ENCODE measurements at places on chromosomes 3 and 15.

DNA sequence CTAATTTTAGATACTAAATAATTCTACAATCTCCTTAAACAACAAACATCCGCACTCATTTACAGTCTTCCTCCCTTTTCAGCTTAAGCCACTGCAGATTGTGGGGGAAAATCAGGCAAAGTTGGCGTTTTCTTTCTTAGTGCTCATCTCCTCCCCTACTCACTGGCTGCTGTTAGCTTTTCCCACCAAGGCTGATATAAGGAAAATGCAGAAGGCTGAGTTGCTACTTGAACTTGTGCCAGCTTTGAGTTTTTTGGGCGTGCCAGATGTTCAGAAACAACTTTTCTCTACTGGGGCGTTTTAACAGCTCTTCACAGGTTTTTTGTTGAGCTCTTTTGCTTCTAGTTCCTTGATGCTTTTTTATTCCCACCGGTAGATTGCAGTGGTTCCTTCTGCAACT lies 222.0 kb downstream of the PYDC2 start:
- DNase-seq = no peak

- no peak for DNase-seq
These were observed 18.9 kb upstream of the ARRDC4 start for GRCh38 chr15:97941572-97941971.

- DNase-seq = no peak
These were observed 35.4 kb downstream of the LIPC start for GRCh38 chr15:58467121-58467721.

GRCh38 chr3:150874666-150875219 lies 30.5 kb downstream of the MINDY4B start:
- DNase-seq = no peak

DNA sequence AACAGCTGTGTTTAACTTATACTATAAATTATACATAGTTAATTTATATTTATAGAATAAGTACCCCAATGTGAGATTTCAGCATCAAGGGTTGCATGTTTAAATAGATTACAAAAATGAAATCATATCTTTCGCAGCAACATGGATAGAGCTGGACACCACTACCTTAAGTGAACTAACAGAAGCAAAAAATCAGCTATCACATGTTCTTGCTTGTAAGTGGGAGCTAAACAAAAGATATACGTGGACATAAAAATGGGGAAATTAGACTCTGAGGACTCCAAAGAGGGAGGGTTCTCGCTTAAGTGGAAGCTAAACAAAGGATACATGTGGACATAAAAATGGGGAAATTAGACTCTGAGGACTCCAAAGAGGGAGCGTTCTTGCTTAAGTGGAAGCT lies 626.5 kb upstream of the DPPA4 start:
- DNase-seq = no peak

DNA sequence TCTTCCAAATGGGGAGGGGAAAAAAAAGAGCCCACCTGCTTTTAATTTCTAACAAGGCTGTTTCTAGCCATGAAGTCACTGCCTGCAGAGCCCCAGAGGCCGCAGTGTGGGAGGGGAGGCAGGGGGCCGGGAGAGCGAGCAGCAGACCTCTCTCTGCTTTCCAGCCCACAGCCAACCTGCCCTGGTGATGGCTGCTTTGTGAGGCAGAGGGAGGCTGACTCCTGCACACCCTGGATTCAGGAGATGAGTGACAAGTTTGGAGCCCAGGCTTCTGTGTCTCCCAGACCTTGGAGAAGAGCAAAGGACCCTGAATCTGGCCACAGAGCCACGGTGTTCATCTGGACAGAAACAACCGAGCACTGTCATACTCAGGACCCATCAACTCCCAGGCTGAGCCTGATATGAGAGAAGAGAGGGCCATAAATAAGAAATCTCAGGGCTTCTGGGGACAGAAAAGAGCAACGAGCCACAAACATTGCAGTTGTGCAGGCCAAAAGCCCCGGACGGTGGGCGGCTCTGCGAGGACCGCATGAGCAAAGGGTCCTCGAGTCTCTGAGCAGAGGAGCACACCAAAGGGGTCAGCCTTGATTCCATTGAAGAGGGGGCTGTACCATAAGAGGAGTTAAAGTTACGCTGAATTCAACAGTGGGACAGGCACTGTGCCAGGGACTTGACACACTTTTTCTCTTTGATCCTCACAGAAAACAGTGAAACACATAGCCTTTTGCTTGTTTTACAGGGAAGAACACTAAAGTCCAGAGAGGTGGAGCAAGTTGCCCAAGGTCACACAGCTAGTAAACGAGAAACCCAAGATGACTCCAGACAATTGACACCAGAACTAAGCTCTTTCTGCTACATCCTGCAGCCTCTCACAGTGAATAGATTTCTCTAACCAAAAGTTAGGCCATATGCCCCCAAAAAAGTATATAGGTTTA lies 97.2 kb downstream of the SEMA5B start:
- no peak for DNase-seq

DNA sequence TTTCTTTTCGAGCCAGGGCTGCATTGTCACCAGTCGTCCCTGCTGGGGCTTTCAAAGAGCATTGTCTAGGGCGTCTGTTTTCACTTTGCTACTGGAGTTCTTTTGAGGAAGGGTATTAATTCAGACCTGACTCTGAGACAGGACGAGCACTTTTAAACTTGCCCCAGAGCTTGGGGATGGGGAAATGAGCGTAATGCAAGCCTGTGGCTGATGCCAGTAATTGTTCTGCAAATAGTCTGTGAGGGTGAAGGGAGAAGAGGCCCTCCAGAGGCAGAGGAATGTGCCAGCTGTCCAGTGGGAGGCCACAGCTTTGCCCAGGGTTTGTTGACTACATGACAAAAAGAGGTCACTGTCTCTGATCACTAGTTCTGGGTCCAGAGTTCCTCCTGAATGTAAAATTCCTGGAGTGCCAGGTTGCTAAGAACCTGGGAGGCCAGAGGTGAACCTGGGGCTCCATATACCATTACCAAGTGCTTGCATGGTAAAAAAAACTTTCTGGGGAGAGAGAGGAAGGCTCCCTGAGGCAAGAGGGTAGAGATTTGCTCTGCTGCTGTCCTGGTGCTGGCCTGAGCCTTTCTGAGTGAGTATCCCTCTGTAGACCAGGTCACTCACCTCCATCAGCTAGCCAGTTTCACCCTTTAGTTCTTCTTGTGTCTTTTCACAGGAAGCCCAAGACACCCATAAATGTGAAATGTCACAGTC lies 14.8 kb downstream of the EEFSEC start:
- no peak for DNase-seq

GRCh38 chr3:48233542-48233941 lies 7.4 kb upstream of the ZNF589 start:
- no peak for DNase-seq

- DNase-seq = no peak
These were observed 39.1 kb upstream of the LRTM1 start for GRCh38 chr3:54966979-54967378.

- no peak for DNase-seq
These were observed 6.0 kb upstream of the ONECUT1 start for GRCh38 chr15:52796228-52796521.

- DNase-seq = no peak
These were observed 113.4 kb downstream of the SRGAP3 start for GRCh38 chr3:9135930-9136525.

DNA sequence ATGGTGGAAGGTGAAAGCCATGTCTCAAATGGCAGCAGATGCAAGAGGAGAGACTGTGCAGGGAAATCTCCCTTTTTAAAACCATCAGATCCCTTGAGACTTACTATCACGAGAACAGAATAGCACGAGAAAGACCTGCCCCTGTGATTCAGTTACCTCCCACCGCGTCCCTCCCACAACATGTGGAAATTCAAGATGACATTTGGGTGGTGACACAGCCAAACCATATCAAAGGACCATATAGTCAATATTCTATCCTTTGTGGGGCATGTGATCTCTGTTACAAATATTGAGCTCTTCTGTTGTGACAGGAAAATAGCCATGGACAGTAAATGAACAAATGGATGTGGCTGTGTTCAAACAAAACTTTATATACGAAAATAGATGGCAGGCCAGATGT lies 77.2 kb upstream of the ACKR4 start:
- no peak for DNase-seq

DNA sequence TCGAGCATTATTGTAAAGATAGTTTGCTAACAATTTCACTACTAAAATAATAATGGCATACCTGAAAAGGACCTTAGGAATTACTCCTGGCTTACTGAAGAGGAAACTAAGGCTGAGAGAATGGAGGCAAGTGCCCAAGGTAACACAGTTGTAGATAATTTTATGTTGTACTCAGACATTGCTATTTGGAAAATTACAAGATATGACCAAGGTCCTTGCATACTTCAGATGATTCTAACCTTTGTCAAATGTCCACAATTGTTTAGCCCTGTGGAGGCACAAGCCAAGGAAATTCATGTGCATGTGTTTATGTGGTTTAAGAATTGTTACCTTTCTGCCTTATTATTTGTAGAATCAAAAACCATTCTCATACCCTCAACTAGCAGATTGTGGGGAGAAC lies 105.7 kb downstream of the TUSC7 start:
- no peak for DNase-seq

DNA sequence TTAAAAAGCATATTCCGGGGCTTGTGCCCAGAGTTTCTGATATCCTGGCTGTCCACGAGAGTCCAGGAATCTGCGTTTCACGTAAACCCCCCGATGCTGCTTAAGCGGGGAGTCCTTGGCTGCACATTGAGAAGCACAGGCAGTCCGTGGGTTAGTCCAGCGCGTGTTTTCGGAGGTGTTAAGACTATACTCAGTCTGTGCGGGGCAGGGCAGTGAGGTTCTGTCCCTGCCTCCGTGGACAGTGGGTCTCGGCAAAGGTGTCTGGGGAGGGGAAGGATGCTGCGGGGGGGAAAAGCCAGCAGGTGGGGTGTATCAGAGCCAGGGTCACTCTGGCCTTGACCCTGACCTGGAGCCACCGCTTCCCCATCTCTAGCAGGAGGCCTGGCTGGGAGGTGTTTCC lies 106.2 kb downstream of the TMEM266 start:
- no peak for DNase-seq

- no peak for DNase-seq
These were observed 24.8 kb downstream of the GABRA5 start for GRCh38 chr15:26891448-26892181.

DNA sequence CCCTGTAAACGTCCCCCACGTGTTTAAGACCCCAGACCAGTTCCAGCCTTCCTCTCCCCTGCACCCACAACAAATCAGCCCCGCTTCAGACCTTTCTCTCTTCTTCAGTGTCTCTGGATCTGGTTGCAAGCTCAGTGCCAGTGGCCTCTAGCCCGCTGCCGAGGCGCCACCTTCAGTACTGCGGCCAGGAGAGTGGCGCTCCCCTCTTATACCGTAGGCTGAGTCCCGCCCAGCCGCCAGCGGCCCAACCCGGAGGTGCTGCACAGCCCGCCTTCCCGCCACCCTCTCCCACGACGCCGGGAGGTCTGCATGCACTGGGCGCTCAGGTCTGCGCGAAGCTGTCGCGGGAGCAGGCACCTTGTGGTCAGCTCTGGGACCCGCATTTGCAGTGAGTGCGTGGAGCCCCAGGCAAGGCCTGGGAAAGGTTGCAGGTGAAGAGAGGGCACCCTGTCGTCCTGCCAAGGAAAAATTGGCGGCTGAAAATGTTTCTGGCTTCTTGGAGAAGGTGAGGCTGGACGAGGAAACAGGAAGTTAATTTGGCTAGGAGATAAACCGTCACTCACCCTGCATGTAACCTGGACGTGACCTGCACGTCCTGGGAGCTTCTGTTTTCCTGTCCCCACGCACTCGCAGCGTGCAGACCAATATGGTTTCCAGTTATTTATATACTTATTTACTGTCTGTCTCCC lies at the start of gene C2CD4B:
Gene C2CD4B (minus strand): TSS at position 182 of the 689 bp plus-strand sequence. CDS start 301 bp downstream, outside the sequence.
- no peak for DNase-seq

DNA sequence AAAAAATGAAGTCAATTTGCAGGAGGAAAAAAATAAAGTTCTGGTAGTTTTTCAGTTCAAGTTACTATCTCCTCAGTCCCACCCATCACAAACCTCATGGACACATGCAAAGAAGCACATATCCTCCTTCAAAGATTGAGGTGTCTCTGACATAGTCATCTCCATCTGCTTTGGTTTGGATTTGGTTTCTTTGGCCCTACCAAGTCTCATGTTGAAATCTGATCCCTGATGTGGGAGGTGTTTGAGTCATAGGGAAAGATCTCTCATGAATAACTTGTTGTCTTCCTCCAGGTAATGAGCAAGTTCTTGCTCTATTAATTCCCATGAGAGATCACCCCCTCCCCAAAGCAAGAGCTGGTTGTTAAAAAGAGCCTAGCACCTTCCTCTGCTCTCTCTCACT lies 446.8 kb downstream of the IGSF11 start:
- no peak for DNase-seq

DNA sequence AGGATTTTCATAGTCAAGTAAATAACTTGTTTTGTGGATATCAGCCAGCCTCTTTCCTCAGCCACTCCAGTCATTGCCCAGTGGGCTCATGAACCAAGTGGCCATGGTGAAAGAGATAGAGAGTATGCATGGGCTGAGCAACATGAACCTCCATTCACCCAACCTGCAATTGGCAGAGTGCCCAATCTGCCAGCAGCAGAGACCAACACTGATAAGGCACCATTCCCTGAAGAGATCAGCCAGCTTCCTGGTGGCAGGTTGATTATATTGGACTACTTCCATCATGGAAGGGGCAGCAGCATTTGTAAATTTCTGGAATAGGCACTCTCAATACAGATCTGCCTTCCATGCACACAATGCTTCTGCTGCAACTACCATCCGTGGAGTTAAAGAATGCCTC lies 10.3 kb upstream of the MCF2L2 start:
- DNase-seq = no peak

DNA sequence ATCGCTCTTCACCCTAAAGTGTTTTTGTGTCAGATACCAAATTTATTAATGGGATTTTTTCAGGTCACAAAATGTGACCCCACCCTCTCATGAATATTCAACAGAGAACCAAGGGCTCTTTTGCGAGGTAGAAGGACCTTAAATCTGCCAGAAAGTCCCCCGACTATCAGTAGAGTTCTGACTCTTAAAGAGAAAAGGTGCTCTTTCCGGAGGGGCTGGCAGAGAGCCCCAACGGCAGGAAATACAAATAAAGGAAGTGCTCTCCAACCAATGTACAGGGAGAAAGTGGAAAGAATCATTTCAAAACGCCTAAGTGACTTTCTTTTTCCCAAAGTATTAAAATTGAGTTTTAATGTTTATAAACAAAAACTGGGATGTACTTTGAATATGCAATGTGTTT lies 517.2 kb downstream of the FOXP1 start:
- DNase-seq = no peak

GRCh38 chr15:101578443-101578894 lies 73.7 kb downstream of the TM2D3 start:
- DNase-seq = no peak

DNA sequence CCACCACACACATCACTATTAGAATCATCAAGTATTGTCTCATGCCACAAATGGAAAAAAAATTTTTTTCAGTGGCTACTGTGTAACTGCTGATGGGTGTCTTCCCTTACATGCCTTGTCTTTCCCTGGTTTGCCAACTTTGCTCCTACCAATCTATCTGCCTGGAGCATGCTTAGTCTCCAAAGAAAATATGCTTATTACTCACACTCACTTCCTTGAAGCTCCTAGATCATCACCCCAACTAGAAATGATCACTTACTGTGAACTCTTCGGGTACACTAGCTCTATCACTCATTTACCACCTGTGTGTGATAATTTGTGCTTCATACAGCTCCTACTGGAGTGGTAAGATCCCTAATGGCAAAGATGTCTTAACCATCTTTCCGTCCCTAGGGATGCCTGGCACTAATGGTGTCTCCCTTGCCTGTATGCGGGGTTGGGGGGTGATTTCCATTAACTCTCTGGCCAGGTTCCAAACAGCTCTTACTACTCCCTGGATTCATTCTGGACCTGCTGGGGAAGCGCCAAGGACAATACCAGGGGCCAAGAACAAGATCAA lies 799 bp downstream of the VPS33B start:
- DNase-seq = no peak

Data from amniotic stem cell (primary cell).